Motor neuron (in vitro differentiated cells): ENCODE measurements at places on chromosomes 2 and 18.

- ATAC-seq = peak; percentile 62
These were observed 38.5 kb downstream of the EDAR start for GRCh38 chr2:108950369-108951135.

DNA sequence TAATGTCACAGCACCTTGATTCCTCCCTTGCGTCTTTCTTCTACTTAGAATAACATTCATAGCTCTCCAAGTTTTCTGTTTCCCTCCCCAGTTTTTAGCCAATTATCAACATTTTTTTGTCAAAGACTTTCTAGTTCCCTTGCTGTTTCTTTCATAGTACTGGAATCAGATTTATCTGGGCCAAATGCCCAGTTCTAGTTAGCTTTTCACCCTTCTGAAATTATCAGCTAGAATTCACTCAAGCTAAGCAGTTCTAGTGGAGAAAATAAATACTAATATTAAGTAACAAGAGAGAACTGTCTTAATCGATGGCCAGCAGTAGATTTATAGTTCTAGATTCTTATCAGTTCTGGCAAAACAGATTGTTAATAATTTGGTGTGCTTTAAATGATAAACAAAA, 36.2 kb downstream of the EFEMP1 start:
- ATAC-seq = no peak

- no peak for ATAC-seq
These were observed 44.0 kb downstream of the CCDC85A start for GRCh38 chr2:56227811-56228210.

GRCh38 chr2:33494155-33494779, 17.8 kb downstream of the RASGRP3 start:
- ATAC-seq = no peak

DNA sequence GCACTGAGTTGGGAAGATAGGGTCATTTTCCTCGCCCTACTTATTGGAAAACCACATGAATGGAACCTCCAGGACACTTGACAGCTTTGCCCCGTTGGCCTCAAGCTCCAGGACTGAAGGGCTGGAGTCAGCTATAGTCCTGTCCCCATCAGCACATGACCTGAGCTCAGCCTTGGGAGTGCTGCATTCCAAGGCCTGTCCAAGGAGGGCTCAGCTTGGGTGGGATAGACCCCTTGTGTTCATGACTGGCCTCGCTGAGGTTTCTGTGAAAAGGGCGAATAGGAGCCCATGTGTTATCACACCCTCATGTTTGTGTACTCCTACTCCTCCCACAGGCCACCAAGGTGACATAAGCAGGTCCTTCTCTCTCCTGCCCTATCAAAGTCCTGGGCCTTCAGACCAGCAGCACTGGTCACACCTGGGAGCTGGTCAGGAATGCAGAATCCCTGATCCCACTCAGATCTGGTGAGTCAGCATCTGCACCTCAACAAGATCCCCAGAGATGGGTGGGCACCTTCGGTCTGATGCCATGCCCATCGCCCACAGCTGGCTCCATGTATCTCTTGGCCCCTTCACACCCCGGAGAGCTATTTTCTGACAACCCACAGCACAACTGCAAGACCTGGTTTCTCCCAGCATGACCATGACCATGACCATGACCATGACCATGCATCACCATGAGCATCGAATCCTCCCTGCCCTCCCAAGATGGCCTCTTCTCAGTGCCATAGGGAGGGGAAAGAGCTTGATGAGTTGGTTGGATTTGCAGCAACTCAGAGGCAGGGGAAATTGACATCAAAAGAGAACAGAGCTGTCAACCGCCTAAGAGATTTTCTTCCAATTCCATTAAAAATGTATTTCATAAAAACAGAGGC, 83.0 kb upstream of the RAB6C start:
- no peak for ATAC-seq

- peak; percentile 1 for ATAC-seq
These were observed 494 bp downstream of the HNRNPLL start for GRCh38 chr2:38602136-38602731.

- no peak for ATAC-seq
These were observed 2003.8 kb upstream of the PIK3C3 start for GRCh38 chr18:39951142-39951720.

DNA sequence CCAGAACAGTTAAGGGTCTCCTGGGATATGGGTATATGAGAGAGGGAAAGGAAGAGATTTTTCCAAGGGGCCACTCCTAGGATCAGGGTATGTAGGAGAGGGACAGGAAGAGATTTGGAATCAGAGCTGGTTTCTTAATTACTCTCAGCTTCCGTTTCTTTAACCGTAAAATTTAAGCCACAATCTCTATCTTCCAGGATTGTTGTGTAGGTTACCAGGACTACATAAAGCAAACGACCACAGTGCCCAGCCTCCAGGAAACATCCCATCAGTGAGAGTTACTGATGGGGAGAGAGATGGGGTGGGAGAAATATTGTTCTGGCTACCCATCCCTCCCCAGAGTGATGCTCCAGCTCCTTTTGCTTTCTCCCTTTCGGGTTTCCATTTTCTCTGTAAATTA, 114.6 kb upstream of the THUMPD2 start:
- peak; percentile 65 for ATAC-seq

DNA sequence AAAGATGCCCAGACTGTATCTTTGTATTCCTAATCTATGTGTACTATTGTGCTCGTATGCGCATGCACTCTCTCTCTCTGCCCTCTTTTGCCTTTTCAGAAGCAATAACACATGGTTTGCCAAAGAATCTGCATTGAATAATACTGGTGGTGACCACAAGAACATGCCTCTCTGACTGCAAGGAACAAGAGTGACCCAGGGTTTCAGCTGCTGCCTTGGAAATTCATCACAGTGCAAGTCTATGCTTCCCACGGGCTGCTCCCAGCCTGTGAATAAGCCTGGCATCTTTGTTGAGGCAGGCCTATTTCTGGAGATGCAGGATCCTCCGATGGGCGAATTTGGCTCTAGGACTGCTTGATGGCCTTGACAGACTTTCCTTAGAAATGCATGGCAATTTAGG, 689.4 kb upstream of the FANCL start:
- ATAC-seq = peak; percentile 72

- ATAC-seq = no peak
These were observed 264.0 kb upstream of the CXCR4 start for GRCh38 chr2:136381722-136382633.

DNA sequence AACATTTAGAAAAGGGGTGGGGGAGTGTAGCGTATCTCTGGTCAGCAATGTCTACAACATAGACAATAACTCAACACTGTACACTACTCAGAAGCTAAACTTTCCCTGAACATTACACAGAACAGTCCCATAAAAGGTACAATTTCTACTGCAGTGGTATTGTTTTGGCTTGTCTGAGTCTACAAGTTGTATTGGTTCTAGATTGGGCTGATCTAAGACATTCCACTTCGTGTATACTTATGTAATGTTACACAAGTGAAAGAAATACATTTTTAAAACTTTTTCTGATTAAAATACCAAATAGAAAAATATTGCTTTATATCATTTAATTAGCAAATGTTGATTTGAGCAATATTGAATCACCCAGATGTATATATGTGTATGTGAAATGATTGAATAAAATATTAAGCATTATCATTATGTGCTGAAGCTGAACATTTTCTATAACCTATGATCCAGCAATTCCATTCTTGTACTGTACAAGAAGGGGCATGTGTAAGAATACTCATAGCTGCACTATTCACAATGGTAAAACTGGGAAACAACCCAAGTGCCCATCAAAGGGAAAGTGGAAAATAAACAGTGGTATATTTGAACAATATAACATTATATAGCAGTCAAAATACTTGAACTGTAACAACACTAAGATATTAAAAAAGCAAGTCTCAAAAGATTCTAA, 52.4 kb downstream of the VSNL1 start:
- no peak for ATAC-seq

GRCh38 chr18:49739275-49739674, 74.1 kb downstream of the ACAA2 start:
- no peak for ATAC-seq

GRCh38 chr18:8169722-8170121, 439.5 kb upstream of the RAB12 start:
- ATAC-seq = no peak

GRCh38 chr18:30280861-30281470, 761.6 kb downstream of the DSC3 start:
- peak; percentile 16 for ATAC-seq

DNA sequence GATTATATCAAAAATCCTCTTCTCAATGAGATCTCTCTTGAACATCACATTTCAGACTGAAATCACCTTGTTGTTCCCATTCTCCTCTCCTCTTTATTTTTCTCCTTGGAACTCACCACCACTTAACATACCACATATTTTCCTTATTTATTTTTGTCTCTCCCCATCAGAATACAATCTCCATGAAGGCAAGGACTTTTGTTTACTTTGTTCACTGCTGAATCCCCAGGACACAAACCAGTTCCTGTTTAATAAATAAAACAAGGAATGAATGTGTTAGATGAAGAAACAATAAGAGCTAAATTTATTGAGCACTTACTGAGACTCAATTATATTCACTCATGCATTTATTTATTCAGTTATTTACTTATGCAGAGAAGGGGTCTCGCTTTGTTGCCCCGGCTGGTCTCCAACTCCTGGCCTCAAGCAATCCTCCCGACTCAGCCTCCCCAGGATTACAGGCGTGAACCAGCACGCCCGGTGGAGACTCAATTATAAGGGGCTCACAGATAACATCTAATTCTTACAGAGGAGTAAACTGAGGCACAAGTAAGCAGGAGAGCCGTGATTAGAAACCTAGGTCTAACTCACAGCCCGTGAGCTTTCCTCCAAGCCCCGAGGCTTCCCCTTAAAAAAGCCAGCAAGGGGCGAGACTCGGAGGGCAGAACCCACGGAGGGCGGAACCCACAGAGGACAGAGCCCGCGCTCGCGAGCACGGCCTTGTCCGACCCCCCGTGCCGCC, 616 bp upstream of the TAF1B start:
- no peak for ATAC-seq

GRCh38 chr2:32496662-32497061, 131.2 kb upstream of the TTC27 start:
- ATAC-seq = no peak

DNA sequence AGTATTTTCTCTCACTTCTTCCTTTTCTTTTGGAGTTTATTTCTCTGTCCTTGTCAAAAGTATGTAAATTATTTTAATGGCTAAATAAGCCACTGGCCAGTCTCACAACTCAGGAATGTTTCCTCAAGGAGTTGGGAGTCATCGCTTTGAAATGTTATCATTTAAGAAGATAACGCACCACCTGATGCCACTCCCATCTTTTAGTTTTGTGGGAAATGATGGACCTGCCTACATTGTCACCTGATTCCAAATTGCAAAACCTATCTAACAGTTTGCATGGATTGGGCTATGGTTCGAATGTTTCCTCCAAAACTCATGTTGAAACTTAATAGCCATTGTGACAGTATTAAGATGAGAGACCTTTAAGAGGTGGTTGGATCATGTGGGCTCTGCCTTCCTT, 32.4 kb upstream of the PPM1B start:
- ATAC-seq = peak; percentile 57
